ENCODE measurements at places on chromosomes 7 and 10.

DNA sequence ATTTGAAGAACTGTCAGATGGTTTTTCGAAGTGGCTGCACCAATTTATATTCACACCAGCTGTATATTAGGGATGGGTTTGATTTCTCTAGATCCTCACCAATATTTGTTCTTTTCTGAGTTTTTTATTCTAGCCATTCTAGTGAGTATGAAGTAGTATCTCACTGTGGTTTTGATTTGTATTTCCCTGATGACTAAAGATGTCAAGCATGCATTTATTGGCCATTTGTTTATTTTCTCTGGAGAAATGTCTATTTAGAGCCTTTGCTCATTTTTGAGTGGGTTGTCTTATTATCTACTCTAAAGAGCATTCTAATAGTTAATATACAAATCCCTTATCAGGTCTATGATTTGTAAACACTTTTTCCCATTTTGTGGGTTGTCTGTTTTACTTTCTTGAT, 123.9 kb downstream of the PCLO start:
- DNase-seq: no peak

- no peak for DNase-seq
These were observed 64.3 kb downstream of the ARID5B start for GRCh38 chr10:61965703-61966395.

GRCh38 chr7:74514131-74514591, 60.5 kb downstream of the GTF2IRD1 start:
- DNase-seq: no peak

- peak; percentile 38 for DNase-seq
These were observed 1013.1 kb downstream of the KCNMA1 start for GRCh38 chr10:76624470-76624869.

DNA sequence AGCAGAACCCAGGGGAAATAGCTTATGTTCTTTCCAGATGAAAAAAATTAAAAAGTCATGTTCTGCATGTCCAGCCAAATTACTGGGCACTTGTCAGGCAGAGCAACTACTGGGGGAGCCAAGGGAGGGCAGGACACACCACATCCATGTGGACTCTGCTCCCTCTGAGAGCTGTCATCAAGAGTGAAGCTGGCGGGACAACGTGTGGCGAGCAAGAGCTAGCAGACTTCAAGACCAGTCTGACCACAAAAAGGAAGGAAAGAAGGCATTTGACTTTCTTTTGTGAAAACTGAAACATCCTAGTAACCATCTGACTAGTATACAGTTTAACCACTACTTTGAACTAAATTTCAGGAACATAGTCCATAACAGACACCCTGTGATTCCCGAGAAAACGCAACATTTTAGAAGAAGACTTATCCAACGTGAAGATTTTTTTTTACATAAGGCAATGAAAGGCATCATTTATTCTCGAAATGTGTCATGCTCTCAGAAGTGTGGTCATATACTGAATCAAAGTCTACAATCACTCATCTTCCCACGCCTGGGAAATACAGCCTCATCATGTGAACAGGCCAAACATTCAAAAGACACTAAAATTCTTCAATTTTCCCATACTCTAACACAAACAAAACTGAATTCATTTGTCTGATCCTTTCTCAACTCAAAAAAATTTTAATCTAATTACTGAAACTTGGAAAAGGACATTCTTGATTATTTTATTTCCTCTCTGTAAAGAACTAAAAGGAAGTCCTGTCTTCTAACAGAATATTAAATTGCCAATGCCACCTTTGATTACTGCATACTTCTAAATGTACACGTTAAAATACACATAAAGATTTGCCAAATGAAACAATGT, 15.5 kb downstream of the CYTH3 start:
- peak; percentile 9 for DNase-seq

- DNase-seq: no peak
These were observed 53.7 kb downstream of the KIF5B start for GRCh38 chr10:32002531-32002930.

GRCh38 chr7:94971051-94971867, 63.9 kb downstream of the PPP1R9A start:
- peak; percentile 95 for DNase-seq

GRCh38 chr7:155763691-155764437, 48.4 kb downstream of the SHH start:
- DNase-seq: no peak

GRCh38 chr10:101011517-101012423, 12.2 kb downstream of the LZTS2 start:
- no peak for DNase-seq

DNA sequence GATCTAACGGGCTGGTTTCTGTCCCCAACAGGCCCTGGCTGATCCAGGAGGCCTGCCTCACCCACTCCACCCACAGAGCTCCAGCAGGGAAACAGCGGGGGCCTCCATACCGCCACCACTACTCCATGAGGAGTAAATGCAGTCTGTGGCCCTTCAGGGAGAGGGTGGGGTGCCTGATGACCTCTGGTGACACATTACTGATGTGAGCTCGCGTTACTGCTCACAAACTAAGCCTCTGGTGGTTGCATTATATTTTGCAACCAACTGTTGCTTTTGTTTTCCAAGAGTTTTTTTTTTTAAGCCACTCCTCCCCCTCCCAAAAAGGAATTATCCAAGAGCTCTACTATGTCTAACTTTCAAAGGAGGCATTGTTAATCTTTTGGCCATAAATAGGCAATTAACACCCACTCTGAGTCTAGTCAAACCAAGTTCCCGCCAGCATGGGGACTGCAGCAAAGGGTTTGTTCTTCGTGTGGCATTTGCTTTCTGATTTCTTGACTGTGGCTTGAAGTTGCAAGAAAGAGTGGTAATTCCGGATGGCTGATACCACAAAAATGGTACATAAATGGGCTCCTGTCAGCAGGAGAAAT, 72.6 kb downstream of the FAM53B start:
- no peak for DNase-seq

DNA sequence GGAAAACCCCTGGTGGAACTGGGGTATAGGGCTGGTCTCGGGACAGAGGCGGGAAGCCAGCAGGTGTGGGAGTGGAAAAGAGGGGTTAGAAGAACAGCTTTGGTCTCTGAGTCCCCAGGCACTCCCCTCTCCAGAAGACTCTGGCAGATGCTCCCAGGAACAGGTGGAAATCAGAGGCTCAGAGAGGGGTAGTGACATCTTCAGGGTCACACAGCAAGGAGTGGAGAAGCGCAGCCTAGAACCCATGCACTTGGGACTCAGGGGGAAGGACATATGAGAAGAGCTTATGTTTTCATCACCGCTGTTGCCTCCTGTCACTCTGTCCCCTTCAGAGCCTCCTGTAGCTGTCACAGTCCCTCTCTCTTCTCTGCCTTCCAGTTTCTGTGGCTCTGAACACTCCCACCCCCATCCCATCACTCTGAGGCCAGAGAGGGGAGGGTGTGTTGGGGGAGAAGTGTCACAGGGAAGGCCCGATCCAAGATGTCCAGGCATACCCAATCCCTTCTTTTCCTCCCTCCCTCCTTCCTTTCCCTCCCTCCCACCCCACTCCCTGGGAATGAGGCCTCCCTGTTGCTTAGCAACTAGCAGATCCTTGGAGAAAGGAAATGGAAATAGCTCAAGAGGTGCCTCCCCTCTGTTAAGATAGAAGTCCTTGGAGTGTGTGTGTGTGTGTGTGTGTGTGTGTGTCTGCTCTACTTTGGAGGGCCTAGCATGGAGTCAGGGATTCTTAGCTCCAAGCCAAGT, 32.0 kb downstream of the SRRM3 start:
- DNase-seq: no peak

DNA sequence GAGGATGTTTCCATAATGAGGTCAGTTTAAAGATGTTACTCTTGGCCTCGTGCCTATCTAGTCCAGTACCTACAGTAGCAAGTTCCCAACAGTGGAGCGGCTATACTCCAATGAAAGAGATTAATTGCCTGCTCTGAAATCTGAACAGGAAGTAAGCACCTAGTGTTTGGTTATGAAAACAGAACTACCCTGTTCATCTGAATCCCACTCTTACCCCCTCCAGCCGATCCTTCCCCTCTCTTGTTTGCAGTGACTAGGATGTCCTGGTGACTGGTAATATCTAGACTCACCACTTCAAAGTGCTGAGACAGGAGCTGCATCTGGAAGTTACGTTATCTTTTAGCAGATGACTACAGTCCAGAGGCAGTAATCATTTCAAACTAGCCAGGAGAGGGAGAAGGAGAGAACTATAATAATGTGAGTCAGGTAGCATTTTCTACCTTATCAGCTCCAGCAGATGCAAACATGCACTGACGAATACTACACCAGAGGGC, 666.7 kb upstream of the NRP1 start:
- DNase-seq: no peak

DNA sequence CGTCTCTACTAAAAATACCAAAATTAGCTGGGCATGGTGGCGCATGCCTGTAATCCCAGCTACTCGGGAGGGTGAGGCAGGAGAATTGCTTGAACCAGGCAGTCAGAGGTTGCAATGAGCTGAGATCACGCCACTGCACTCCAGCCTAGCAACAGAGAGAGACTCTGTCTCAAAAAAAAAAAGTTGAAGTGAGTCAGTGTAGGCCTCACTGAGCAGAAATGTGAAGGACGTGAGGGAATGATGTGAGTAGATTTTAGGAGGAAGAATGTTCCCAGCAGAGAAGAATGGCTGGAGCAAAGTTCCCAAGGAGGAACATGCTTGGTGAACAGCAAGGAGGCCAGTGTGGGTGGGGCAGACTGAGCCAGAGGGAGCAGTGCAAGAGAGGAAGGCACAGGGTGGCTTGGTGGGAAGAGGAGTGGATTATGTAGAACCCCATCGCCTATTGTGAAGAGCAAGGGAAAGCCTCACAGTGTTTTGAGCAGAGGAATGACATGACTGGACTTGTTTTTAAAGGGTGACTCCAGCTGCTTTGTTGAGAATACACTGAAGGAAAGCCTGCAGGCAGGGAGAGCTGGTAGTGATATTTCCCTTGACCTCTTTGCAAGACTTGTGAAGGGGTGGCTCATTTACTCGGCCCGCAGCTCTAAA, 708.7 kb downstream of the SUGCT start:
- peak; percentile 79 for DNase-seq

- no peak for DNase-seq
These were observed 334.4 kb upstream of the NPVF start for GRCh38 chr7:25562673-25563182.

DNA sequence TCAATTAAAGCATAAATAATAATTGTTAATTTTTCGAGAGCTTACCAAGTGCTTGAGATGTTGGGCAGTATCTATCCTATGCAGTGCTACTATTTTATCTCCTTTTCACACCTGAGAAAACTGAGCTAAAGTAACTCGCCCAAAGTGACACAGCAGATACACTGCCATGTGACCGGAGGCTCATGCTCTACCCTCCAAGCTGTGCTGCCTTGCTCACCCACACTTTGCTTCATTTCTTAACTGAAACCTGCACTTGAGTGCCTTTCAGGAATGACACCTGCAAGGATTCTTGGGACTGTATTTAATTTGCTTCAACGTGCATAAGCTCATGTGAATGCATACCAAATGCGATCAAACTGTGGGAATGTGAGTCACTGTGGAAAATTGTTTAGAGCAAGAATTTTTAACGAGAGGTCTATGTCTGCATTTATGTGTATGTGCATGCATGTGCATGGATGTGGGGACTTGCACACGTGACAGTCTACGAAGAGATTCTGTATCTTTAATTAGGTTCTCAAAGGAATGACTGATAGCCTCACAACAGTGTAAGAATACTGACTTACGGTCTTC, 119.2 kb downstream of the ADCYAP1R1 start:
- peak; percentile 37 for DNase-seq

- no peak for DNase-seq
These were observed 58.5 kb downstream of the PARD3 start for GRCh38 chr10:34756584-34756983.

GRCh38 chr7:138527746-138528223, 67.7 kb downstream of the TRIM24 start:
- DNase-seq: no peak

DNA sequence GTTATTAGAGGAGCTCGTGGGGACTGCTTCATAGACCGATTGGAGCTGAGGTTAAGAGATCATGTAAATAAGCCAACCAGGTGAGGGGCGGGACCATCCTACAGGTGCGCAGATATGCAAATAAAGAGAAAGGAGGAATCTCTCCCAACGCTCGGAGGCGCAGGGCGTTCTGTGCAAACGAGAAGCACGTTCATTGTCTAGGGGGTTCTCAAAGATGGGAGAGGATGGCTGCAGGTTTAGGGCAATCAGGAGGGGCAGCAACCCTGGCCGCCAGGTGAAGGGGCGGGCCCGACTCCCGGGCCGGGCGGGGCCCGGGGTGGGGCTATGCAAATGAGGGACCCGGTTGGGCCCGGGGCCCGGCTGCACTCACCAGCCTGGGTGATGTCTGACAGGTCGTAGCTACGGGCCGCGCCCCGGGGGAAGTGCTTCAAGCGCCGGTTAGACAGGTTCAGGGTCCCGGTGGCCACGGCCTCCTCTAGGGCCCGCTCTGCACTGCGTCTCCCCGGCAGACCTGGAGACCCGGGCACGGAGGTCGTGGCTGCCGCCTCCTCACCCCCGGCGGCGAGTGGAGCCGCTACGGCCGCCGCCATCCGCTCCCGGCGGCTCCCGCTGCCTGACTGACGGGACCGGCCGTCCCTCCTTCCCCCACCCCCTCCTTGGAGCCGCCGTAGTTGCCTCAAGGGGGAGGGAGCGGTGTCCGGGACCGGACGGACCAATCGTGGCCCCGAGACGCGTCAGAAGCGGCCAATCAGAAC, at the start of gene LRCH4:
TSS of gene LRCH4 (minus strand) at position 619 of the 755 bp plus-strand sequence. CDS start at position 590, 29 bp downstream.
- DNase-seq: peak; percentile 56

- DNase-seq: no peak
These were observed 69.2 kb upstream of the PPP2R2D start for GRCh38 chr10:131831561-131831960.

- no peak for DNase-seq
These were observed 11.6 kb downstream of the TLX1 start for GRCh38 chr10:101142533-101143344.

GRCh38 chr10:131126321-131127137, 185.0 kb downstream of the TCERG1L start:
- DNase-seq: no peak

DNA sequence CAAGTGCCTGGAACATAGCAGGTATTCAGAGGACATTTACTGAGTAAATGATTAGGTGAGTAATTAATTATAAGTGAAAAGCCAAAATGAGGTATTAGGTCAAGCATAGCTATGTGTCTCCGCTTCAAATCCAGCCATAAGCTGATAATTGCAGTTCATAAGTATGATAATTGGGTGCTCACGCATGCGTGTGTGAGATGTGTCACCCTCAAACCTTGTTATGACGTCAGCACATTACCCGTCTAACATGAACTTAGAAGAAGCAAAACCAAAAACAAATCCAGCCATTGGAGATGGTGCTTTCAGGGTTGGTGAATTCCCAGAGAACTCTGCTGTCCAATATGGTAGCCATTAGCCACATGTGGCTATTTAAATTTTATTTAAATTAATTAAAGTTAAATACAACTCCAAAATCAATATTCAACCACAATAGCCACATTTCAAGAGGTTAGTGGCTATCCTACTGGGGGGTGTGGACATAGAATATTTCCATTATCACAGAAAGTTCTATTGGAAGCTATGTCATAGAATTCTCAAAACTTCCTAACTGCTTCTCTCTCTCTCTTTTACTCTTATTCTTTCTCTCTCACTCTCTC, at the start of gene CPA5:
TSS of gene CPA5 (plus strand) at position 546 of the 596 bp plus-strand sequence. CDS start 1,670 bp downstream, outside the sequence.
- peak; percentile 30 for DNase-seq
